ENCODE measurements at places on chromosomes 2 and 18.

GRCh38 chr2:214203744-214204289 lies 207.0 kb upstream of the VWC2L start:
- no peak for DNase-seq

DNA sequence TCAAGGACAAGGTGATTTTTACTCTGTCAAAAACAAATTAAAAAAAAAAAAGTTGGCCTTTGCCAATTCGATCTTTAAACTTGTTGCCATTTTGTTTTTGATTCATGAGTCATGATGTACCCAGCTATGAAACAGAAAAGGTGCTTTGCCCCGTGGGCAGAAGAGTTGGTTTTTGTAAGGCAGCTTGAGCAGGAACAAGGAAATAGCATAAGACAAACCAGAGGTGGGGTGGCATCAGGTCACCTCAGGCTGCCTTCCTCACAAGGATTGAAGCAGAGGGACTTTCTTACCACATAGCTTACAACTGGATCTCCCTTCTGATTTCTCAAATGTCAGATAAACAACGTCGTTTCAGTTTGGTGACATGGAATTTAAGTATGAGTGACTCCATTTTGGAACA lies 123.8 kb downstream of the ARL4C start:
- DNase-seq, result no peak

DNA sequence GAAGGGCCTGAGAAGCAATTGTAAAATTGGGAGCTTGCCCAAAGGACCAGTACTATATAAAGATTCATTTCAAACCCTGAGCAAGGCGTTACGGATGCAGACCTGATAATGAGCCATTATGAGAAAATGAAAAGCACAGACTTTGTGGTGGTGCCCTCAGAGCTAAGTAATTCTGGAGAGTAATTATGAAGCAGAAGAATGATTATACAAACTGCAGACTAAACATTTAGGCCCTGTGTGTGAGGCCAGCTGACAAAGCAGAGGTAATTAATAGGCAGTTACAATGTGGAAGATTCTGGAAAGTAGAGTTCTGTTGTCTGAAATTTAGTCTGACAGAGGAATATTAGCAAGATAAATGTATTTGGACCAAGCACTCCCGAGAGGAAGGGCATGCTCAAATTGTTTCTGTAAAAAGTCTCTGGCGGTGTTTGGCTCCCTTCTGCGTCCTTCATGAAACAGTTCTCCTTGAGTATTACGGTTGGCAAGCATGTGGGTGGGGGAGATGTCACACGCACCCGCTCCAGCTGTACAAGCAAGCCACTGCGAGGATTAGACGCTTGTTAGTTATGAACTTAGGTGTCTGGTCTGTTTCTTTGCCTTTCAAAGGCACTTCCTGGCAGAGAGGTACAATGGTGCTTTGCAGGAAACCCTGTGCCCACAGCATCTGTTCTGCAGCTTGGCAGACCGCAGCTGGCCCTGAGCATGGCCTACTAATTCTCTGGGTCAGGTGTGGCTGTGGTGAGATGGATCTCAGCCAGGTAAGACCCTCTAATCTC lies 45.5 kb downstream of the CDC42EP3 start:
- DNase-seq, result no peak

- DNase-seq, result no peak
Measured at GRCh38 chr2:72573232-72573631, 252.6 kb downstream of the EXOC6B start.

DNA sequence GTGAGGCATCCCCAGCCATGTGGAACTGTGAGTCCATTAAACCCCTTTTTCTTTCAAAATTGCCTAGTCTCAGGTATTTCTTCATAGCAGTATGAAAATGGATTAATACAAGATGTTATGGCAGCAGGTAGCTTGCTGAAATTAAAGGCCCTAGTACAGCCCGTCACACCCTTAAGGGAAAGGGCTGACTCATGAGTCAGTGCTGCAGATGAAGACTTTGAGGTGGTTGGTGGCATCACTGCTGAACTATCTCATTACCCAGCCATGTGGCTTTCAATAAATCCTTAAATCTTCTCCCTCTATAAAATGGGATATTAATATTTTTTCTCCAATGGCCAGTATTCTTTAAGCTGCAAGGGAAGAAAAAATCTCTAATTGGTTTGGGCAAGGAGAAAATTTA lies 226.1 kb upstream of the CCDC68 start:
- no peak for DNase-seq

DNA sequence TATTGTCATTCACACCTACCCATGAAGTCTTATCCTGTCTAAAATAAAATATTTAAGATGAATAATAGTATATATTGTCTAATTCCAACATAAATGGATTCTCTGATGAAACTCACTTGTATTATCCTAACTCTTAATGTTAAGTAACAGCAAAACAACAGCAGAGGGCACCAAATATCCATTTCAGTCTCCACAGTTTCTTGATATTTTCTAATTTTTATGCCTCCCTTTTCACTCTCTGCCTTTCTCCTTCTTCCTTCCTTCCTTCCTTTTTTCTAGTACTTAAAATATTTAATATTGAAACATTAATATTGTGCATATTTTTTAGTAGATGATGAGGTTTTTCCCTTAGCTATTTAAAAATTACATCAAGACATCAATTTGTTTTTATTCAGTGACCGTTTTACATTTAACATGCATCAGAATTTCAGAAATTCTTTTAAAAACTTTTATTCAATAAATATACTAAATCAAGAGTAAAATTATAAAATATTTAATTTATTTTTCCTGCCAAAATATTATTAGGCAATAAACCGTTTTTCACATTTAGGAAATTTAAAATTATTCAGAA lies 97.6 kb downstream of the WDR7 start:
- peak; percentile 27 for DNase-seq

GRCh38 chr2:71611781-71612527 lies 158.6 kb downstream of the DYSF start:
- no peak for DNase-seq

GRCh38 chr2:113847144-113847543 lies 42.7 kb upstream of the ACTR3 start:
- DNase-seq, result no peak

- no peak for DNase-seq
Measured at GRCh38 chr2:102269200-102269524, 42.2 kb upstream of the IL1RL1 start.

GRCh38 chr2:65379223-65379622 lies 53.2 kb downstream of the SPRED2 start:
- no peak for DNase-seq

DNA sequence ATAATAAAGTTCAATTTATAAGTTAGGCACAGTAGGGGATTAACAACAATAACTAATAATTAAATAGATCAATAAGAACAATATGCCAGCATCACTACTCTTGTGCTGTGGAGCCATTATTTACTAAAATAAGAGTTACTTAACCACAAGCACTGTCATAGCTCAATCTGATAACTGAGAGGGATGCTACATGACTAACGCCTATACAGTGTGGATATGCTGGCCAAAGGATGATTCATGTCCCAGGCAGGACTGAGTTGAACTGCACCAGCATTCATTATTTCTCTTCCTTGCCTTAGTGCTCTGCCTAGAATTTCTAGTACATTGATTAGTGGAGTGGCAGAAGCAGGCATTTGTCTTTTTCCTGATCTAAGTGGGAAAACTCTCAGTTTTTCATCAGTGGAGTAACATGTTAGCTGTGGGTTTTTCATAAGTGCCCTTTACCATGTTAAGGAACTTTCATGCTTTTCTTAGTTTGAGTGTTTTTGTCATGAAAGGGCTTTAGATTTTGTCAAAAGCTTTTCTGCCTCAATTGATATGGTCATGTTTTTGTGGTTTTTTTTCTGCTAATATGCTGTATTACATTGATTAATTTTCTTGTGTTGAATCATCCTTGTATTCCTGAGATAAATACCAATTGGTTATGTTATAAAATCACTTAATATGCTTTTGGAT lies 21.7 kb downstream of the KIAA1328 start:
- peak; percentile 80 for DNase-seq

GRCh38 chr2:66212749-66213148 lies 222.2 kb upstream of the MEIS1 start:
- no peak for DNase-seq

DNA sequence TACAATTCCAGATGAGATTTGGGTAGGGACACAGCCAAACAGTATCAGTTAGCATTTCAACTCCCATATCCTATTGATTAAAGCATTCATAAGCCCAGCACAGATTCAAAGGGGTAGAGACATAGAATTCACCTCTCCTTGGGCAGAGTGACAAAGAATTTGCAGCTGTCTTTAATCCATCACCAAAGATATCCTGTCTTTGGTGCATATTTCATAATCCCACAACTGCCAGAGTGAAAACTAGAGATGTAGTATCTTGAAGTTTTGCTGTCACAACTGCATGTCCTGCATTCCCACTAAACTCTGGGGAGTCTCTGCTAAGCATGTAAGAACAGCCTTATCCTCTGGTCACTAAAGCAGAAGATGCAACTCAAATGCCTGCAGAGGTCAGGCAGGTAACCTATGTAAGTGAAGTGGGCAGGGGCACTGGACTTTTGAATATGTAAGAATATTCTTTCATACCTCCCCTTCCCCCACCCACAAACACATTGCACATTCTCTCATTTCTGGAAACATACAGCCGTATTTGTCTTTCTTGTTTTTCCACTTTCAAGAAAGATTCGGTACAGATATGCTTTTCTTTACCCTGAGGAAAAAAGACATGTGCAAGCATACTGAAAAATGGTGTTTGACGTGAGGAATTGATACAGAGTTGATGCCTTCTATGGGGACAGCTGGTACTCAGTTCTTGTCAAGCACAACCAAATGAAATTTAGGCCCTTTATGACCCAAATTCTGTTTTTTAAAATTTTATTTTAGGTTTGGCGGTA lies 283.1 kb downstream of the SP3 start:
- DNase-seq, result no peak

DNA sequence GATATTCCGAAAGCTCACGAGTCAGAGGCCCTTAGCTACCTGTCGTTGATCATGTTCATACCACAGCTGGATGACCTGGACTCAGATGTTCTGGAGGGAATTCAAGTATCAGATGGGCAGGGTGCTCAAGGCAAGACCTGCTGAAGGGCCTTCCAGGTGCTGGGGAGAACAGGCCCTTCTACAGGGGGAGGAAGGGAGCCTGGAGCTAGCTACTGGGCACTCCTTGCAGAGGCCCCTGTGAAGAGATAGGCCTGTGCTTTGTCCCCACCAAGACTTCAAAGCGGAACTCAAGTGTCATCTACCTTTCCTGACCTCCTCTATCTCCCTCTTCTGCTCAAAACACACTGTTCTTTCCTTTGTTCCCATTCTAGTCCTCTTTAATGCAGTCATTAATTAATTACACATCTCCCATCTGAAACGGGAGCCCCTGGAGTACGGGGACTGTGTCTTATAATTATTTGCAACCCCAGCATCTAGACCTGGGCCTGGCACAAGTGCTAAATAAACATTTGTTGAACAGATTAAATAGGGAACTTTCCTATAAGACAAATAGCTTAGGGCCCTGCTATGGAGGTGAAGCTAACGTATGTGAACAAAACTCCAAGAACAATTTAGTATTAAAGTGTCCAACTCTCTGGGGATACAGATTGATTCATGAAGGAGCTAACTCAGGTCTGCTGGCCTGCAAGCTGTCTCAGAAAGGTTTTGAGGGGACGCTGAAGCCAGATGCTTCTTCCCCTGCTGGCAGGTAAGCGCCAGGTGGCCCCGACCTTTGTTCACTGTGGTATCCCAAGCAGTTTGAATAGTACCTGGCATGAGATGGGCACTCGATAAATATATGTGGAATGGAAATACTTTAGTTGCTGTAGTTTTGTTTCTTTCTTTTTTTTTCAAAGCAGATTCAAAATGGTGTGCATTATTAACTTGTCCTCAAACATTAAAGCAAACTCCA lies 22.0 kb downstream of the RHOB start:
- no peak for DNase-seq

DNA sequence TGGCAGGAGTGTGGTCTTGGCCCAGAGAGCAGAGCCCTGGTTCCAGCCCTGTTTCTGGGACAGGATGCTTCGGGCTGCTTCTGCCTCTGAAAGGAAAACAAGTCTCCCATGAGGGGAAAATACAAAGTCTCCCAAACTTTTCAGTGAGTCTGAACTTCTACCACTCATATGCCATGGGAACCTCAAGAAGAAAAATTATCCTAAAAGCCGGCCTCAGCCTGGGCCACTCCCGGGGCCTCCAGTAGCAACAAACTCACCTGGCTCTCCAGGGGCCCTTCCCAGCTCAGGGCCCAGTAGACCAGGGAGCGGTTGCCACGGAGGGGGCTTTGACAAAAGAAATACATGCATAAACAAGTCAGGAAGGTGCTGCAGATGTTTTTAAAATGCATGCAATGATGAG lies 289.2 kb upstream of the HDAC4 start:
- no peak for DNase-seq

- DNase-seq, result no peak
Measured at GRCh38 chr2:100606726-100607343, 44.0 kb downstream of the PDCL3 start.

DNA sequence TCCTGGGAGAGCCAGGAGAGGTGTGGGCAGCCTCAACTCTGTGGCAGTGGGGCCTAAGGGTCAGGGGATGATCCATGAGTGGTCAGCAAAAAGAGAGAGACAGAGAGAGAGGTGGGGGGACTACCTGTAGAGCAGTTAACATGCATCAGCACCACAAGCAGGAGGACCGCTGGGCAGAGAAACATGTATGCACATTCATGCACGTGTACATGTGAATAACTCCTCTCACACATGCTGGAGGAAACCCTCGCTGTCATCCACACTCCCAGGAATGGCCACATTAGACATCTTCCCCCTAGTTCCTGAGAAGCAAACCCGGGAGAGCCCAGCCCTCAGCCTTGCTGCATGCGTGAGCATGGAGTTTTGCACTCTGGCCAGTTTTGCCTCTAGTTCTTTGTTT lies 166.1 kb downstream of the SMAD7 start:
- DNase-seq, result no peak

GRCh38 chr18:13534631-13535030 lies 191.7 kb downstream of the FAM210A start:
- DNase-seq, result no peak

- no peak for DNase-seq
Measured at GRCh38 chr18:43077510-43078308, 37.8 kb downstream of the RIT2 start.

DNA sequence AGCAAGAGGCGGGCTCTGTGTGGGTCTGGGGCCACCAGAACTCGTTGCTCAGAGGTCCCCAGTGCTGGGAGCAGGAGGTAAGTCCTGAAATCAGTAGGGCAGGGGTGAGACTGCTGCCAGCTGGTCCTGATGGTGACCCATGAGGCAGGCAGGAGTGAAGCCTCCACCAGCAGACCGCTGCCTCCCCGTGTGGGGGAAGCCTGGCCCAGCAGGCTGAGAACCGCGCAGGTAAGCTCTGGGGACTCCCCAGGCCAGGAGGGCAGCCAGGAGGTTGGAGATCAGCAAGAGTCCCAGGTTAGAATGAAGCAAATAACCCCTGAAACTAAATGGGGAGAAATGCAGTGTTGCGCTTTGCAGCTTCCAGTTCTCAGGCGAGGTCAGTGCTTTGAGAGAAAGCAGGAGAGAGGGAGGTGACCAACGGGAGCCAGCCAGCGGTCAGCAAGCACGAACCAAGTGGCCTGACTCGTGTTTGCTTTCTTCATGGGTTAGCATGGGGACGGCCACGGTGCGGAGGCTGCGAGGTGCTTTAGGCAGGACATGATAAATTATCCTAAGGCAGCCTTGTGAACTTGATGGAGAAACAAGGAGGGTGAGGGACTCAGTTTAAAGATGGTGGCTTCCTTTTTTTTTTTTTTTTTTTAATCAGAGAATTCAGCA lies 26.2 kb downstream of the INHBB start:
- DNase-seq, result no peak

All from fibroblast of skin of left quadriceps (primary cell).